Activated CD8-positive, alpha-beta T cell treated with anti-CD3 and anti-CD28 coated beads for 36 hours (primary cell): ENCODE measurements at places on chromosomes 12 and 14. TPM values are rescaled to one million over a fixed set of nuclear protein-coding genes. Genes with fewer than 3 reads are reported as not detected.

DNA sequence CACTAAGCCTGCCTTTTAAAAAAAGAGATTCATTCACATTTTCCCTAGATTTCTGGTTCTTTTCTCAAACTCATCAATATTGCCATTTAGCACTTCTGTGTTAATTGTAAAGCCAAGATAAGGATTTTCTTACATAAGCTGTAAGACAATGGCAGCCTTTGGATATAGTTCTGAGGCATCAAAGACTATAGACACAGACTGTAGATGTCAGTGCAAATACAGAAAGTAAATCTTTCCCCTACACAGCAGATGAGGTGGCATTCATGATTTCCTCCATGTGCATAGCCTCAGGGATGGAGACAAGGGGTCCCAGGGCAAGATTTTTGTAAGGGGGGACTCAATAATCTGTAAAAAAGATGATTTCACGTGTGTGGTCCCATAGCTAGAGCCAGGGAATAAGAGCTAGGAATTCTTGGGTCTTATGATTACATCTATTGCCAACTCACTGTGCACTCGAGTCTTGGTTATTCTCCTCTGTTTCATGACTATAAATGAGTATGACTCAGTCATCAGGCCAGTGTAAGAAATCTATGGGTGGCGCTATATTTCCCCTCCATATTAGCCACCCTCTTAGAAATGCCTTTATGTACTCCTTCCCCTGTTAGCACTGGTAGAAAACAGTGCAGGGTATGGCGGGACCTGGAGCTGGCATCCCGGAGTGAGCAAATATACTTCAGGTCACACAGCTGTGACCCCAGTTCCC lies 207.5 kb downstream of the EXOC5 start:
- DNase-seq: no peak
- no peak overlapping the region for H3K4me3 ChIP-seq
- no peaks in the 10 kb centered on the region for H3K36me3 ChIP-seq
- H3K27me3 ChIP-seq: peaks cover 2% of the 10 kb centered on the region
- H3K27ac ChIP-seq: no peak overlapping the region
- H3K4me1 ChIP-seq: peaks cover 18% of the 10 kb centered on the region

DNA sequence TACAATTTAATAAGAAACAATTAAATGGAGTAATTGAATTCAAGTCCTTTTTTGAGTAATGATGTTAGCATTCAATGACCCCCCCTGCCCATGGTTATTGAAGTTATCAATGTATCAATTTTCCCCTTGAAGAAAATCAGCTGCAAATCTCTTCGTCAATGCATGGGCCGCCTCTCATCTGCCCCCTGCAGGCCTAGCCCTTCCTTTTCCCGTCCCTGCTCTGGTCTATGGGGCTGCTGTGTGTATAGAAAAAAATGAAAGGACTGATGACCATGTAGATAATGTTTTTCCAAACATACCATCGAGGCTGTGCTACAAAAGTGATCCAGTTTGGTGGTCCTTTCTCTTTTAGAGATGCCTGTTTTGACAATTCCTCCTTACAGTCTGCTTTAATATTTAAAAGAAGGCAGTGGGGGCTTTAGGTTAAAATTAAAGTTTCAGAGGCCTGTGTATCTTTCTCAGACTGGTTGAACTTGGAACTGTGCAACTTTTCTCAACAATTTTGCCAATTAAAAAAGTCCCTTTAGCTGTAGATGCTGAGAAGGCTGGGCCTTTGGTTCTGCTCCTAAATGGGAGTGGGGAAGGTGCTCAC lies 98.4 kb downstream of the APAF1 start:
- peak; percentile 68 for DNase-seq
- no peak overlapping the region for H3K4me3 ChIP-seq
- peaks cover 29% of the 10 kb centered on the region for H3K4me1 ChIP-seq

GRCh38 chr14:48401321-48401720 lies 725.9 kb upstream of the MDGA2 start:
- H3K4me1 ChIP-seq: no peaks in the 10 kb centered on the region
- no peak for DNase-seq
- H3K36me3 ChIP-seq: no peaks in the 10 kb centered on the region
- H3K27me3 ChIP-seq: no peaks in the 10 kb centered on the region
- H3K27ac ChIP-seq: no peak overlapping the region

DNA sequence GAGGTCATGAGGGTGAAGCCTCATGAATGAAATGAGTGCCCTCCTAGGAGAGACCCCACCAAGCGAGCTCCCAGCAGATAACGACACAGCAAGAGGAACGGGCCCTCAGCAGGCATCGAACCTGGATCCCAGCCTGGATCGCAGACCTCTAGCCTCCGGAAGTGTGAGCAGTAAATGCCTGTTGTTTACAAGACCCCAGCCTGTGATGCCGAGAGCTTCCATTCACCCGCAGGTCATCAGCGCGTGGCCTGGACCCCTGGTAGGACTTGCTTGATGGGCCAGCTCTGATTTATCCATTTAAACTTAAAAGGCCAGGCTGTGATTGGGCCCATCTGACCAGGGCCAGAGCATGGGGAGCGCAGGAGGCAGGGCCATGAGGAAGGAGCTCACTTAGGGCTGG lies 7.0 kb downstream of the TMEM179 start:
- no peak overlapping the region for H3K27ac ChIP-seq
- H3K36me3 ChIP-seq: no peaks in the 10 kb centered on the region
- no peak overlapping the region for H3K4me3 ChIP-seq
- H3K27me3 ChIP-seq: peaks cover 9% of the 10 kb centered on the region
- DNase-seq: no peak
- H3K4me1 ChIP-seq: no peaks in the 10 kb centered on the region

DNA sequence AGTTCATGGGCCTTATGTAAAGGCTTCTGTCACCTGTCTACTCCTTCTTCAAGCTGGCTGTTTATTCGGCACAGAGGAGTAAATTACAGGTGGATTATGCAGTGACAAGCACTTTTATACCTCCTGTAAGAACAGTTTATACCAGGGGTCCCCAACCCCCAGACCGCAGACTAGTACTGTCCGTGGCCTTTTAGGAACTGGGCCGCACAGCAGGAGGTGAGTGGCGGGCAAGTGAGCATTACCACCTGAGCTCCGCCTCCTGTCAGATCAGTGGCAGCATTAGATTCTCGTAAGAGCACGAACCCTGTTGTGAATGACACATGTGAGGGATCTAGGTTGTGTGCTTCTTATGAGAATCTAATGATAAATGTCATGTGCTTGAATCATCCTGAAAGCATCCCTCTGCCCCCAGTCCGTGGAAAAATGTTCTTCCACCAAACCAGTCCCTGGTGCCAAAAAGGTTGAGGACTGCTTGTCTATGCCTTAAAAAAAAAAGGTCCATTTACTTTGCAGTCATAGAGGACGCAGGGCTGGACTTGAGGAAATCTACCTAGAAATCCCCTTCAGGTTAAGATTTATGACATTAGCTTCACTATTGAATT lies 78.8 kb downstream of the ETV6 start:
- H3K4me3 ChIP-seq: no peak overlapping the region
- H3K27ac ChIP-seq: no peak overlapping the region
- no peaks in the 10 kb centered on the region for H3K27me3 ChIP-seq
- peaks cover 67% of the 10 kb centered on the region for H3K4me1 ChIP-seq
- no peak for DNase-seq
- H3K36me3 ChIP-seq: peaks cover 13% of the 10 kb centered on the region

DNA sequence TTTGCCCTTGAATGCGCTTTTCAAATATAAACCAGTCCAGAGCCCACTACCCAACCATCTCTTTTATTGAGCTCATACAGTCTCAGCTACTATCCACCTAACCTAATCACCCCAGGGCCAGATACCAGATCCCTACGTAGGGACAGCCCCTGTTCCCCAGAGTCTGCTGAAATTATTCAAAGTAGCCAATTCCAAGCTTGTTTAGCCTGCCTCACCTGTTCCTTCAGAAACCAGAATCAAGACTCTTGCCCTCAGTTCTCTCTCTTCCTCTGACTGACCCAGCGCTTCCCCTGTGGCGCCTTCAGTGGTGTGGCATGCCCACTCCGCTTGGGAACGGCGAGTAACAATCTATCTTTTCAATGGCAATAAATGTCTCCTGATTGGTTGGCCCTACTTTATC lies 18.8 kb downstream of the BMAL2 start:
- peaks cover 3% of the 10 kb centered on the region for H3K27me3 ChIP-seq
- DNase-seq: no peak
- no peaks in the 10 kb centered on the region for H3K36me3 ChIP-seq
- no peak overlapping the region for H3K4me3 ChIP-seq
- H3K27ac ChIP-seq: no peak overlapping the region

- H3K4me1 ChIP-seq: peaks cover 8% of the 10 kb centered on the region
- peak overlapping the region; percentile 41 for H3K4me3 ChIP-seq
- DNase-seq: no peak
- H3K27ac ChIP-seq: no peak overlapping the region
These were observed 1.0 kb upstream of the RPS6KL1 start for GRCh38 chr14:74924061-74924460.

- H3K4me1 ChIP-seq: no peaks in the 10 kb centered on the region
- H3K27ac ChIP-seq: no peak overlapping the region
- no peak overlapping the region for H3K4me3 ChIP-seq
- H3K27me3 ChIP-seq: no peaks in the 10 kb centered on the region
- DNase-seq: no peak
- peaks cover 29% of the 10 kb centered on the region for H3K36me3 ChIP-seq
These were observed 38.2 kb downstream of the IFT43 start for GRCh38 chr14:76023757-76024156.

DNA sequence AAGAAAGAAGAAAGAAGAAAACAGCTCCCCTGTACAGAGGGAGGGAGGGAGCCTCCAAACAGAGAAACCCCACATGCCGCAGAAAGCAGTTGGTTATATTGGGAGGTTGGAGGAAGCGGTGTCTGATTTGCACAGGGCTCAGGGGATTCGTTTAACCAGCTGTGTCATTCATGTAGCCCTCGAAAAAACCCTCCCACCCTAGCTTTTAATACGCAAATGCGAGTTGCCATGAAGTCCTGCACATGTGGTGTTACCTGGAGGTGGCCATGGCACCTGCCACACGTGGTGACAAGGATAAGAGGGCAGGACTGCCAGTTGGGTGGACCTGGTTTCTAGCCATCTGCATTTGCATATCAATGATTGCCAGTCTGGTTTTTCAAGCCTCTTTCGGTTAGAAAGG lies 40.9 kb downstream of the TMEM30B start:
- H3K27ac ChIP-seq: no peak overlapping the region
- H3K36me3 ChIP-seq: peaks cover 7% of the 10 kb centered on the region
- H3K4me1 ChIP-seq: no peaks in the 10 kb centered on the region
- H3K27me3 ChIP-seq: peaks cover 11% of the 10 kb centered on the region
- DNase-seq: no peak

GRCh38 chr12:6954316-6955107 lies 3.4 kb downstream of the PTPN6 start:
- H3K27me3 ChIP-seq: no peaks in the 10 kb centered on the region
- H3K4me3 ChIP-seq: peak overlapping the region; percentile 95
- DNase-seq: no peak
- H3K36me3 ChIP-seq: peaks cover 82% of the 10 kb centered on the region

- H3K4me1 ChIP-seq: peaks cover 28% of the 10 kb centered on the region
- H3K27me3 ChIP-seq: no peaks in the 10 kb centered on the region
- H3K27ac ChIP-seq: peak overlapping the region; percentile 9
- no peak overlapping the region for H3K4me3 ChIP-seq
These were observed 21.2 kb downstream of the MTHFD1 start for GRCh38 chr14:64409126-64409920.

GRCh38 chr14:95651821-95652583 lies 34.2 kb upstream of the TCL1B start:
- peaks cover 3% of the 10 kb centered on the region for H3K27me3 ChIP-seq
- no peaks in the 10 kb centered on the region for H3K36me3 ChIP-seq
- H3K4me3 ChIP-seq: no peak overlapping the region
- H3K27ac ChIP-seq: no peak overlapping the region
- H3K4me1 ChIP-seq: peaks cover 2% of the 10 kb centered on the region

GRCh38 chr12:94329366-94329765 lies 130.3 kb downstream of the CEP83 start:
- peaks cover 14% of the 10 kb centered on the region for H3K4me1 ChIP-seq
- H3K27ac ChIP-seq: no peak overlapping the region
- peaks cover 64% of the 10 kb centered on the region for H3K36me3 ChIP-seq
- H3K4me3 ChIP-seq: no peak overlapping the region
- DNase-seq: no peak

DNA sequence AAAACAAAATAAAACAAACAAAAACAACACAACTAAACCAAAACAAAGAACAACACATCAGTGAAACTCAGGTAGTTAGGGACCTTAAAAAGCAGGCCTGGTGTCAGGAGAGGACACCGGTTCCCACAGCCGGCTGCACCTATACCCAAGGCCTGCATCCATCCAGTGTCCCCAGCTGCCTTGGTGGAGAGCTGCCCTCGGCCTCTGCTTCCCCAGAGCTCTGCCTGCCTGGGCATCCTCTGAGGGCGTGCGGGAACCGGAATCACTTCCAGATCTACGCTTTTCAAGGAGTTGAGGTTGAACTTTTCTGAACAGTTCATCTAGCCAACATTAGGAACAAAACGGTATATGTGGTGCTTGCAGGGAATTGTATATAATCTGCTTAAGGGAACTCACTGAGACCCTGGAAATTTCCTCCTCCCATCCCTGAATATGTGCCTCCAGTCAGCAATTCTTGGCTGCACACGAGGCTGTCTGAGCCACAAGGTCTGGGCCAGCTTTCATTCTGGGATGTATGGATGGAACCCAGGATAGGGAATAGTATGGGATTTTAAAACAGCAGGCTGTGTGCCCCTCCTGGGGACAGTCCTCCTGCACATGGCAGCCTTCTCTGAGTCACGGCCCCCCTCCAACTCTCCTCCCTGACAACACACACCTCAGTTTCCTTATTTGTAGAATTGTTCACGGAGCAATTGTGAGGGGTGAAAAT lies 319.0 kb upstream of the RTL1 start:
- no peak overlapping the region for H3K27ac ChIP-seq
- DNase-seq: no peak

DNA sequence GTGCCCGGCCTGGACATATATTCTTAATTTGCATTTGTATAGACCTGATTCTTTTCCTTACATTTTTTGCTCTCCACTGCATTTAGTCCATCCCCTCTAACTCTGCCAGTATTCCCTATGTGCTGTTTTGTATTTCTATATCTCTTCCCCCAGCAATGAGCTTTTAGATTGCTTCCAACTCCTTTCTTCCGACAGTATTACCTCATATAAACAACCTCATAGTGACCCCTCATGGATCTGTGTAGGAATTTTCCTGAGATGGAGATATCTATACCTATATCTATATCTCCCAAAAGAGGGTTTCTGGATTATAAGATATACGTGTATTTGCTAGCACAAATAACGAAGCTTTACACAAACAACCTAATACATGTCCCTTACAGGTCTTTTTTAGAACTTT lies 161.9 kb downstream of the CRADD start:
- H3K27ac ChIP-seq: no peak overlapping the region
- no peak overlapping the region for H3K4me3 ChIP-seq
- no peaks in the 10 kb centered on the region for H3K27me3 ChIP-seq
- no peaks in the 10 kb centered on the region for H3K36me3 ChIP-seq
- no peak for DNase-seq

- peaks cover 3% of the 10 kb centered on the region for H3K27me3 ChIP-seq
- peaks cover 4% of the 10 kb centered on the region for H3K36me3 ChIP-seq
- DNase-seq: no peak
- H3K4me3 ChIP-seq: no peak overlapping the region
- H3K4me1 ChIP-seq: no peaks in the 10 kb centered on the region
These were observed 130.8 kb downstream of the RTN1 start for GRCh38 chr14:59739794-59740193.

The GARIN6 gene
- not detected for total RNA-seq

The LRTM2 gene
- not detected for total RNA-seq

The PTGER2 gene
- 19.5 TPM for total RNA-seq
